ENCODE measurements at places on chromosomes 16 and 17.
A peak's percentile ranks its signal among the peaks of the same experiment; 100 is the strongest.

GRCh38 chr17:5468075-5468473 lies 708 bp downstream of the DHX33 start:
- no peak for DNase-seq

- peak; percentile 91 for DNase-seq
Observed at GRCh38 chr16:89241187-89242007, 23.9 kb downstream of the ZNF778 start.

GRCh38 chr17:56821847-56822534 lies 11.7 kb downstream of the C17orf67 start:
- no peak for DNase-seq

DNA sequence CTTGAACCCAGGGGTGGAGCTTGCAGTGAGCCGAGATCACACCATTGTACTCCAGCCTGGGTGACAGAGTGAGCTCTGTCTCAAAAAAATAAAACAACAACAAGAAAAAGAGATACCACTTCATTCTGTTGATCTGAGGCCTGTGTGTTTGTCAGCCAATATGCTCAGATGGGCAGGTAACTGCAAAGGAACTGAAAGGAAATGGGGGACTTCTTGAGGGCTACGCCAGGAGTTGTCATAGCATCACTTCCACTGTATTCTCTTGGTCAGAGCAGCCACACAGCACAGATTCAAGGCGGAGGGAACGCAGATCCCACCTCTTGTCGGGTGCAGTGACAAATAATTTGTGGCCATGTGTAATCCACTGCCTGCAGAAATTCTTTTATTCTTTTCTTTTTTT lies 73.9 kb upstream of the AKTIP start:
- no peak for DNase-seq

- DNase-seq = no peak
Observed at GRCh38 chr17:35089586-35090296, 26.2 kb upstream of the RFFL start.

- no peak for DNase-seq
Observed at GRCh38 chr16:85042167-85042526, 14.6 kb downstream of the KIAA0513 start.

DNA sequence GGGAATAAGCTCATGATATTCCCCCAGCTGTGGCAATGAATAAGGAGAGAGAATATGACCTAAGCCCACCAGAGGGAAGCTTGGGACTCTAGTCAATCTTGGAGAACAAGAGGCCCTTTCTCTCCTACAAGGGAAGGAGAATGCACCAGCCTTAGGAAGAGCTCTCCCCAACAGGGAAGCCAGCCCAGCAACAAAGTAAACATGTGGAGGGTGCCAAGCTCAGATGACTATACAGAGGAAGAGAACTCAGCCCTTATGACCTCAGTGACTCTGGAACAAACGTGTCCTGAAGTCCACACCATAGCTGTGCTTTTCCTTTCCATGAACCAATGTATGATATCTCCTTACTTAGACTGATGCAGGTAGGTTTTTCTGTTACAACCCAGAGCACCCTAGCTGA lies 219.7 kb downstream of the GSG1L start:
- no peak for DNase-seq

DNA sequence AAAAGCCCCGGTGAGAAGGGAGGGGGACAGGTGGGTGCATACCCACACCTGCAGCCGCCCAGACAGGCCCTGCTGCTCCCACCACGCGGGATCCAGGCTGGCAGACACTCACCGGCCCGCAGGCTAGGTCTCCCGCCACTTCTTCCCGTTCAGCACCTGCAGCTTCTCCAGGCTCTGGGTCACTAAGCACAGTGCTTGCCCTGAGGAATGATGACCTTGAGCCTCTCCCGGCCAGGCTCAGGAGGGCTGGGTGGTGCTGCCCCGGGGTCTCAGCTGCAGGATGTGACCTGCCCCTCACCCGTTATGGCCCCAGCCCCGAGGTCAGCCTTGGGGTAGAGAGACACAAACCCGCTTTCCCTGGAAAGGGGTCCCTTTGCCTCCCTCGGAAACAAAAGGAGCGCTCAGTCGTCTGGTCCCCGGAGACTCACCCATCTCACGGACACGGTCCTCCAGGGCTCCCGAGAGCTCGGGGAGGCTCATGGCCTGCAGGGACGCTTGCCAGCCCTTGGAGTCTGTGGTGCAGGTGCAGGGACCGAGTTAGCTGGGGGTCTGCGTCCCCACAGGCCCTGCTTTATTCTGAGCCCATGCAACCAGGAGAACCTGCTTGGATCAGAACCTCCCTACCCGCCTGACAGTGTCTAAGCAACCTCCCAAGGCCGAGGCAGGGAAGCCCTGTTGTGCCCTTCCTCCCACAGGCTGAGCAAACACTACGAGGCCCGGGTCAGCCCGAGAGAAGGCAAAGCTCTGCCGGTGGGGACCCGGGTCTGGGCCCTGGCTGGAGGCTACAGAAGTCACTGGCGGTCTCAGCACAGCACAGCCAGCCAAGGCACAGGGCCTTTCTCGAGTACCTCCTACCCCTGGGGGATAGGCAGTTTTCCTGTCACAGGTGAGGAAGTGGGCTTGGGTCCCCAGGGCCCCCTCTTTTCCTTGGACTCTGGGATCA lies 3.8 kb downstream of the NUDT16L1 start:
- no peak for DNase-seq

GRCh38 chr17:56020369-56020768 lies 132.9 kb upstream of the ANKFN1 start:
- no peak for DNase-seq

- DNase-seq = no peak
Observed at GRCh38 chr16:12573300-12573699, 230.4 kb downstream of the CPPED1 start.

- no peak for DNase-seq
Observed at GRCh38 chr16:85891033-85891775, 7.8 kb upstream of the IRF8 start.

DNA sequence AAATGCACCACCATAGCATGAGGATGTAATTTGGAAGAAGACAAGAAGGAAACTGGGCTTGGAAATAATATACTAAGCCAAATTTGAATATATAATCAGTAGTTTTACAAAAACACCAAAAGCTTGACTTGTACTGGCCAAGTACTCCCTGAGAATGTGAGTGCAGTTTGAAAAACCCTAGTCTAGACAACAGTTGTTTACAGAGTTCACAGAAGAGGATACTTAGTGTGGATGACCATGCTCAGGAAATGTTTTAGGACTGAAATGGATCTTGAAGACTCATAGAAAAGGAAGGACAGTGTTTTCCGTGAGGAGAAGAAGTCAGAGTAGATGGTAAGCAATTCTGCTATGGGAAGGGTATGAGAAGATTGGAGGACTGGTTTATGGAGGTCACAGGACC lies 1.9 kb upstream of the CDYL2 start:
- no peak for DNase-seq

- DNase-seq = no peak
Observed at GRCh38 chr17:76085731-76086366, 6.9 kb downstream of the ZACN start.

DNA sequence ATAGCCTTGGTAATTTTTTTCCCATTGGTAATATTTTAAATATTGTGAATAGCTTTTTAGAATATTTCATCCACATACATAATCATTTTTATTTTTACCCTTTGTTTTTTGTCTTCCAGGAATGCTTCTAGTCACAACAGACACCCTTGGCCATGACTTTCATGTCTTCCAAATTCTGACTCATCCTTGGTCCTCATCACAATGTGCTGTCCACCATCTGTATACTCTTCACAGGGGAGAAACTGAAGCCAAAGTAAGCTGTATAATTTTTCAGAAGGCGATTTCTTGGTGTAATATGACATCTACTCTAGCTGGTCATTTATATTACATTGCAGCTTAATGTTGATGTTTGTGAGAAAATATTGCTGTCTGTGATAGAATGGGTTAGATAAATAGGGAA lies 269.4 kb downstream of the BCAS3 start:
- DNase-seq = no peak

GRCh38 chr16:9516444-9516843 lies 425.0 kb downstream of the HAPSTR1 start:
- DNase-seq = no peak

DNA sequence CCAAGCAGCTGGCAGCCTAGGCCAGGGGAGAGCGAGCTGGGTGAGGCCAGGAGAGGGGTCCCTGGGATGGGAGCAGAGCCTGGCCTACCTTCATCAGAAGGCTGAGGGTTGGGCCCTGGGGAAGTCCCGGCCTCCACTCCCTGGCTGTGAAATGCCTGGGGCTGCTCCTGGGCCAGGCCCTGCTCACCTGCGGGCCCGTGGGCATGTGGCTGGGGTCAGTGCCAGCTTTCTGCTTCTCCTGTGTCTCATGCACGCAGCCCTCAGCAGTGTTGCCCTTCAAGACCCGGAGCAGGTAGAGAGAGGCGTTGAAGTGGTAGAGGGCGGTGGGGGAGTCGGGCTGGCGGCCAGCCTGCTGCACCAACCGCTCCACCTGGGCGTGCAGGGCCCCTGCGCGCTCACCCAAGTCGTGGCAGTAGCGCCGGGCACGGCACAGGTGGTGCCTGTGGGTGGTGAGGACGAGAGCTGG lies 12.4 kb downstream of the MYBBP1A start:
- DNase-seq = no peak

GRCh38 chr17:81396722-81397313 lies 1.6 kb downstream of the BAHCC1 start:
- peak; percentile 36 for DNase-seq

- peak; percentile 93 for DNase-seq
Observed at GRCh38 chr17:4899341-4900230, at the start of gene C17orf107. TSS of gene C17orf107 (plus strand) at chr17:4899536. CDS start at chr17:4899763, 227 bp downstream.

DNA sequence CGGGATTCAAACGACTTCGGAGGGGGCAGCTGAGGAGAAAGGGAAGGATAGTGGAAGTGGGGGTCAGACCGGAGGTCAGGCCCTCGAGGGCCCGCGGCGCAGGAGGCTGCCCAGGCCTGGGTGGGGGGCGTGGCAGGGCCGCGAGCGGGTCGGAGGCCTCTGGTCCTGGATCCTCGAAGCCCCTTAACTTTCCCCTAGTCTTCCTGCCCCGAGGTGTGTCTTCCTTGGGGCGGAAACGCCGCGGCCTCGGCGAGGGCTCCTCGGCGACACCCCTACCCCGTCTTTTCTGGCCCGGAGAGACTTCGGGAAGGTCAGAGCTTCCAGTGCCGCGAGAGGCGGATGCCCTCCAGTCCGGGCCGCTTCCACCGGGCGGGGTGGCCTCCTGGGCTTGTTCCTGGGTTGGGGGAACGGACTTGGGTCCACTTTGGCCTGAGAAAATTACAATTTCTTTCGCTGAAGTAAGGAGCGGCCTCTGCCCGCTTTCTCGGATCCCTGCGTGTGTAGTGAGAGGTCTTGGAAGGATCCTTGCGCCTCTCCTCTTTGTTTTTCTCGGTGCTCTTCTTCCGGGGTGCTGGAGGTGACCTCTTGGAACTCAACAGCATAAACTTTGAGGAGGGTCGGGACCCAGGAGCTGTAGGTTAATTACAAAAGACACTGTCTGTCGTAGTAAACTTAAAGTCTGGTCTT lies 491 bp downstream of the IST1 start:
- no peak for DNase-seq

All from immature natural killer cell (primary cell).